ENCODE measurements at places on chromosomes 16 and 17.

GRCh38 chr17:48719642-48720265 is 2.6 kb downstream of the PRAC1 start:
- DNase-seq = no peak

GRCh38 chr17:60941028-60941427 is 263.4 kb downstream of the BCAS3 start:
- no peak for DNase-seq

DNA sequence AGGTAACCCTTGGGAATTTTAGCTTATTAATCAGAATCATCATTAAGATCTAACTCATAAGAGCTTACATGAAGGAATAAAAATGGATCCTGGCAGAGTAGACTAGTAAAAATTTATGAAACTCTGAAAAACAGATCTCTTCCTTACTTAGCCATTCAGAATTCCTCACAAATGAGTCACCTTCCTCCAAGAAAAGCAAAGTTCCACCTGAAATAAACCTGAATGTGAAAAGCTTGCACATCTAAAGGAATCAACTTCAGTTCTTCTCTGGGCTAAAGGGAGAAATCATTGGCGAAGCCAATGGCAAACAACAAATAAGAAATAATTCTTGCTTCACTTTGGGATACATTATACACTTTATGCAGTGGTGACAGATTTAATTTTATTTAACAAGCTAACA is 22.7 kb downstream of the MYO1D start:
- DNase-seq = no peak

DNA sequence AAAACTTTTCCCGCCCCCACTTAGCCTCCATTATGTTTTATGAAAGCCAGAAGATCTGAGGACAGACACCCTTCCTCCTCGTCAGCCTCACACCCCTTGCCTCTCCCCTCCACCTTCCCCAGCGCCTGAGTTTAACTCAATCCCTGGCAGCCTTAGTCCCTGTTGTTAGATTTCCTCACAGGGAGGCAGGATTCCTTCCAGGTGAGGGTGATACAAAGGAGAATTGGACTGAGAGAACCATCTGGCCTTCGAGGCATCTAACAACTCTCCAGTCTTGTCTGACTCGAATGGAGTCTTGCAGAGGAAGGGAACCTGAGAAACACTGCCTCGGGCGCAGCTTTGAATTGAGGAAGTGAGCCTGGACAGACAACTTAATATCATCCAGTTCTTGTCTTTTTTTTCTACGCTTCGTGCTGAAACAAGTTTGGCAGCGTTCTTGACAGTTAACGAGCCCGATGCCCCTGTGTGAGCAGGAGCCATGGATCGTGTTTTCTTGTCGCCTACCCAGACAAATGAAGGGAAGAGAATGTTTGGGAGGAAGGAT is 1.3 kb upstream of the ZNF768 start:
- DNase-seq = no peak

- no peak for DNase-seq
Measured at GRCh38 chr17:44913676-44914075, 1.6 kb downstream of the GFAP start.

DNA sequence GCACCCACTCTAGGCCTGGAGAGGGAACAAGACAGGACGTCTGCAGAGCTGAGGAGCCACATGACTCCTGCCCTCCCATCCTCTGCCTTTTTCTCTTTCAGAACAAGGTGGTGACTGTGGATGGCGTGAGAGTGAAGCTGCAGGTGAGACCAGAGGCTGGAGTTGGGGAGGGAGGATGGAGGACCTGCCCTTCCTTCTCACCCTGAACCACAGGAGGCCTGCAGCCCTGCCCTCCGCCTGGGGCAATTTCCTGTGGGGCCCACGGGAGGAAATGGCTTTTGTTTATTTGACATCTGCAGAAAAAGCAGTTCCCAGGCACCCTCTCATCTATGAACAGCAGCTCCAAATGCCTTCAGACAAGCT is 5.1 kb downstream of the RAB37 start:
- no peak for DNase-seq

DNA sequence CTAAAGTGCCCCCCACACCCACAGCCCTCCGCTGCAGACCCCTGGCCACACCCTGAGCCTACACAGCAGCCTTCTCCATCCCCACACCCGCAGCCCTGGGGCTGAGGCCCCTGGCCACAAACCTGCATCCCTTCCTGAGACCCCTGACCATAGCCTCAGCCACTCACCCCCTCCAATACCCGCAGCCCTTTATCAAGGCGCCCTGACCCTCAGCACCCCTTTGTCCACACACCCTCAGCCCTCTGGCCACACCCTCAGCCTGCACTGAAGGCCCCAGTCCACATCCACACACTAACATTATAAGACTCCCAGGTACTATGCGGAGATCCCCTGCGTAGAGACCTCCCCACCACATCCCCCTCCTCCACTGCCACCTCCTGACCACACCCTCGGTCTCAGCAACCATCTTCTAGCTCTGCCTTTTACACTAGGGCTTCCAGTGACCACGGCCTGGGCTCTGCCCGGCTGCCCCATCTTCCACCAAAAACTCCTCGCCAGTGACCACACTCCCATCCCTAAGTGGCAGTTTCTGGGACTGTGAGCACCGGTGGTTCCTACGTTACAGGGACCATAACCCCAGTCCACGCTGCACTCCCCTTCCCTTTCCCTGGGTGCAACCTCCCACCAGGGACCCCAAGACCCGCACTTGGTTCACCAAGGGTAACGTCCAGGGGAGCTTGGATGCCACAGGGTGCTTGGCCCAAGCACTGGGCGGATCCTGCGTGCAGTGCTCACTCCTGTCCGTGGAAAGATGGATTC is 818 bp downstream of the TPPP3 start:
- no peak for DNase-seq

DNA sequence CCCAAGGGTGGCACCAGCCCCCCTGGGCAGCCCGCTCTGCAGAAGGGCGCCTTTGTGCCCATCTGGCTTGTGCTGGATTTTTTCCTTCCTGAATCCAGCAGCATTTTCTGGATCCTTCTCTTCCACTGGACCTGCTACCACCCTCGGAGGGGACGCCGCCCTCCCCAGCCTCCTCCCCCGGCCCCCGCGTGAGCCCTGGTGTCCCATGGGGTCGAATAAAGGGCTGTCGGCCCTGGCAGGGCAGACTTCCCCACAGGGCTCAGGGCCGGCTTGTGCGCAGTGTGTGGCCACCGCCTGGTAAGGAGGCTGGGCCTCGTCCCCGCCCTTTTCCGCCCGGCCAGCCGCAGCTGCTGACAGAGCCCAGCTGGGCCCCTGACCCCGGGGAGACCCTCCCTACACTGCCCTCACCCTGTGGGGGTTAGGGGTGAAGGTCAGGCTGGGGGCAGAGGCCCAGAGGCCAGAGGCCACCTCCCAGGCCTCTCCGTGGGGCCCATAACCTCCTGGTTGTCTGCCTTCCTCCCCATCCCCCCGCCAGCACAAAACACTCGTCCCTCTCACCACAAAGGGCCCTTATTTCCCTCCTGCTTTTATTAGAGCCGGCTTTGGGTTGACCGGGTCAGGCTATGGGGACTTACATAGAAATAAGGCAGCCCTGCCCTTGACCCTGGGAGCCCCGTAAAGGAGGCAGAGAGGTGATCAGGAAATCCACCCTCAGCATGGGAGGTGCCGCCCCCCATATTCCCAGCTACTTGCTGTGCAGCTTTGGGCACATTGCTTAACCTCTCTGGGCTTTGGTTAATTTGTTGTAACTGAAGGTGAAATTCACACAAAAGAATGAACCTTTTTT is 179.3 kb upstream of the CIBAR2 start:
- no peak for DNase-seq

- no peak for DNase-seq
Measured at GRCh38 chr16:22232277-22233036, 26.4 kb downstream of the EEF2K start.

GRCh38 chr17:80169784-80170500 is at the start of gene CARD14:
Gene CARD14, plus strand, starts transcription at chr17:80170030. Its CDS starts 11,409 bp downstream, at chr17:80181439.
- no peak for DNase-seq

GRCh38 chr17:29645515-29646051 is 22.9 kb upstream of the CORO6 start:
- no peak for DNase-seq

DNA sequence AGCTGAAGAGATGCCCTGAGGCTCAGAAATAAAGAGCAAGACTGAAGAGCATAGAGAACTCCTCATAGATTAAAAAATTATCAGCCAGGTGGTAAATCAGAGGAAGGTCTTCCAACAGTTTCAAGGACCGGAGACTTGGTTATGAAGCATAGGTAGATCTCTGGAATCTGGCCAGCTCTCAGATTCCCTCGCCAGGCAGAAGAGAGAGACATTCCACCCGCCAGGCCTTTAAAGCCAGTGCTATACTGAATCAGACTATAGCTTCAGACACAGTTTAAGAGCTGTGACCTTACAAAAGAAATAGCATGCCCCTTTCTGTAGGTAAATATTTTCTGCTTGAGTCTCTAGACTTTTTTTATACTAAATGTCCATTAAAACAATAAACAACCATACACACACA is 70.3 kb downstream of the NFATC3 start:
- DNase-seq = no peak

DNA sequence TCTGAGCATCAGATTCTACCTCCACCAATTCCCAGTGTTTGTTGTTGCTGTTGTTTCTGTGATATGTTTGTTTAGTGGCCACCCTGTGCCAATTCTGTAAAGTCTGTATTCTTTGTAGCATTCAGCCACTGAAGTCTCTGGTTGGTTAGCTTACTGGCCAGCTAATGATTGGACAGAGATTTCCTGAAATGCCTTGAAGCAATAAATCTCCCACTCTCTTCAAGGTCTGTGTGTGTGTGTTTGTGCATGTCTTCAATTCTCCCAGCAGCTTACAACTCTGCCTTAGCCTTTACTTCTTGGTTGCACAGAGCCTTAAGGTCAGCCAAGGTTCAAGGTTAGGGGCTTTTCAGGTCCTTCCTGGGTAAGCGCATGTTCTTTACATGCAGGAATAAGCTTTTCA is 38.2 kb downstream of the PRPSAP2 start:
- no peak for DNase-seq

- DNase-seq = no peak
Measured at GRCh38 chr17:13646411-13646810, 44.7 kb upstream of the HS3ST3A1 start.

DNA sequence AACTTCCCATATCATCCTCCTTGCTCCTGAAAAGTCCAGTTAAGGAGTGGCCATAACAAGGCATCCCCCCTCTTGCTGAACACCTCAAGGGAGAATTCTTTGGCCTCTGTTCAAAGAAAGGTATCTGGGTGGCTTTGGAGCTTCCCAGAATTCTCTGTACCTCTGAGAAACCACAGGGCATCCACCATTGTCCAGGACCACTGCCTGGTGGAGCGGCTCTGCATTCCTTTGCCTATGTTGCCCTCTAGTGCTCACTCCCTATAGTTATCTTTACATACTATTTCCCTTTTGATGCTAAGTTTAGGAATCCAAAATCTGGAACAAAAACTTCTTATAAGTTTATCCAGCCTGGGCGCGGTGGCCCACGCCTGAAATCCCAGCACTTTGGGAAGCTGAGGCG is 30.3 kb downstream of the CHD9NB start:
- DNase-seq = no peak

- DNase-seq = peak; percentile 47
Measured at GRCh38 chr17:45248132-45248957, 13.5 kb downstream of the SPATA32 start.

- DNase-seq = no peak
Measured at GRCh38 chr17:69869667-69870066, 205.4 kb upstream of the KCNJ16 start.

DNA sequence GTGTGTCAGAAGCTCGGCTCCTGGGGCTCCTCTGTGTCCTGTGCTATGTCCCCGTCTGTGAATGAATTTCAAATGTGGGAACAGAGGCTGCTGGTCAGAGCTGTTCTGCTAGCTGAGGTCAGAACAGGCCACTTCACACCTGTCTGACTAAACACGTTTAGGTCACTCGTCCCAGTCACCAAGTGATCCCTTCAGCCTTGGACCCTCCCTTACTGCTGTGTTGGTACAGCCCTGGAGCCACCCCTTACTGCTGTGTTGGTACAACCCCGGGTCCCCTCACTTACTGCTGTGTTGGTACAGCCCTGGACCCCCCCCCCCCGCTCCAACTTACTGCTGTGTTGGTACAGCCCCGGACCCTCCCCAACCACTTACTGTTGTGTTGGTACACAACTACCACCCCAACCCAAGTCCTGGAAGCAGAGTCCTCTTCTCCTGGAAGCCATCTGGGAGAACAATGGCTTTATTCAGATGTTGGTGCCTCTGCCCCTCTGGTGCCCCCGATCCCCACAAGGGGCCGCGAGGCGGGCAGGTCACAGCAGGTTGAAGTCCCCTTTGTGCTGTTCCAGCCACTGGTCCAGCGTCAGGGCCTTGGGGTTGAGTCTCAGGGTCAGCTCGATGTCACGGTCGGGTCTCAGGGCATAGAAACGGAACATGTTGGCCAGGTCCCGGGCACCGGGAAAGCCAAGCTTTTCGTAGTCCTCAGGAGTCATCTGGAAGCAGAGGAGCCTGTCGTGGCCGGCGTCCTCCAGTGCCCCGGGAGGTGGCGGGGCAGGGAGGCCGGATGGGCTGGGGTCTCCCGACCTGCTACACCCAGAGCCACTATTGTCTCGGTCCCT is 13.0 kb downstream of the NMRAL1 start:
- no peak for DNase-seq

- no peak for DNase-seq
Measured at GRCh38 chr17:82870091-82870491, 30.3 kb upstream of the ZNF750 start.

DNA sequence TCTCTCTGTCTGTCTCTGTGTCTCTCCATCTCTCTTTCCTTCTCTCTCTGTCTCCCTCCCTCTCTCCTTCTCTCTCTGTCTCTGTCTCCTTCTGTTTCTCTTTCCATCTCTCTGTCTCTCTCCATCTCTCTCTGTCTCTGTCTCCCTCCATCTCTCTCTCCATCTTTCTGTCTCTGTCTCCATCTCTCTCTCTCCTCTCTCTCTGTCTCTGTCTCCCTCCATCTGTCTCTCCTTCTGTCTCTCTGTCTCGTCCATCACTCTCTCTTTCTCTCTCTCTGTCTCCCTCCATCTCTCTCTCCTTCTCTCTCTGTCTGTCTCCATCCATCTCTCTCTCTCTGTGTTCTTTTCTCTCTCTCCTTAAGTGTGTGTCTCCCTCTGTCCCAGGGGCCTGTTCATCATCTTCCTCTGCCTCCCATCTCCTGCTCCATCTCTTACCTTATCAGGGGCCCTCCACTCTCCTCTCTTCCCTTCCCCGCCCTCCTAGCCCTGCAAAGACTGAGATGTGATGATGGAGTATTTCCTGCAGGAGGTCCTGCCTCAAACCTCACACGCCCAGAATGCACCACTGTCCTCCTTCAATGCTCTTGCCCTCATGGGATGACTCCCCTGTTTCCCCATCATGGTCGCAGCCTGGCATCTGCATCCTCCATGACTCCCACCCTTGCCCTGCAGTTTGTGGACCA is 193.3 kb downstream of the GSG1L start:
- DNase-seq = no peak

GRCh38 chr16:1430214-1430758 is 592 bp upstream of the PERCC1 start:
- DNase-seq = no peak

DNA sequence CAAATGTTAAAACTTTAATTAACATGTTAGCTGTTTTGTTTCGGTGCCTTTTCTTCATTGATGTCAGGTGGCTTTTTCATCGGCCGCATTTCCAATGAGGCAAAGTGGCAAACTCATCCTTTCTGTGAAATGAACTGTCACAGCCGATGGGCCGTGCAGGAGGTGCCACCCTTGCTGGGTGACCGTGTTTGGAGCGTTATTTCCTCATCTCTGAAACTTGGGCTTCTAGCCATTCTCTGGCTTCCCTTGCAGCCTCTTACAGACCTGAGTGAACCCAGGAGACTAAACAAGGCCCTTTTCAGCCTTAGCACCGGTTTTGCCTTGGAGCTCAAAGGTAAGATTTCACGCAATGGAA is 42.2 kb upstream of the PRSS54 start:
- no peak for DNase-seq

- DNase-seq = peak; percentile 42
Measured at GRCh38 chr17:43312011-43312410, 78.2 kb upstream of the RNU2-1 start.
